Hematopoietic multipotent progenitor cell treated with erythropoietin and hydrocortisone succinate and interleukin-3 and kit ligand, for 15 days (in vitro differentiated cells): ENCODE measurements at places on chromosomes 1 and 21.

GRCh38 chr21:42395905-42396651 lies at the start of gene TMPRSS3:
TSS of gene TMPRSS3 (minus strand) at chr21:42396052. CDS start at chr21:42395417, 635 bp downstream.
- DNase-seq = no peak

- DNase-seq = no peak
These were observed 13.0 kb downstream of the GRHL3 start for GRCh38 chr1:24331961-24332673.

DNA sequence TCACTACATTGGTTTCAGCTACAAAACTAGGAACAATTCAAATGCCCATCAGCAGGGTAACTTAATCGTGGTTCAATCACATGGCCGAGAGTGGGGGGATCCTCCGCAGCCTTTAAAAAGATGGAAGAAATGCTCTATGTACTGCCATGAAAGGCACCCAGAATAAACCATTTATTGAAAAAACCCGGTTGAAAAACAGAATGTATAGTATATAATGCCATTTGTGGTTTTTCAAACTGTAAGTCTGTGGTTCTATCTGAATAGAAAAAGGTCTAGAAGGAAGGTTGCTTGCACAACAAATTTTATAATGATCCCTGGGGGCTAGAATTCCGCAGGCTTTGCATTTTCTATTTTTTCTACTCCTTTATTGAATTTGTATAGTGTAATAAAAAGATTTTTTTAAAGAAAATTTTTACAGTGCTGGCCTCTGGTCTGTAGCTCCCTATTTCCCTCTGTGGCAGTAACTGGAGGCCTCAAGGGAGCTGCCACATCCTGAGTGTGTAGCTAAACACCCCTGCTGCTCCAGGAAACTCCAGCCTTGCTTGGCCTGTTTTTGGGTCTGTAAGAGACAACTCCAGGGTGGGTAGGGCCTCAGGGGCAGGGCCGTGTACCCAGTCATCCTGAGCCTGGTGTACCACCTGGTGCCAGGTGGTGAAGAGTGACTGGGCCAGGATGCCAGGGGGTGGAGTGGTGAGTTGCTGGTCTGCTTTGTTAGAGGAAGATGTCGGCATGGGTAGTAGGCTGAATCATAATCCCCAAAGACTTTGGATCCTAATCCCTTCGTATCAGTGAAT lies 51.5 kb upstream of the EPS8L3 start:
- DNase-seq = no peak

GRCh38 chr1:106360252-106360651 lies 696.2 kb upstream of the PRMT6 start:
- no peak for DNase-seq

DNA sequence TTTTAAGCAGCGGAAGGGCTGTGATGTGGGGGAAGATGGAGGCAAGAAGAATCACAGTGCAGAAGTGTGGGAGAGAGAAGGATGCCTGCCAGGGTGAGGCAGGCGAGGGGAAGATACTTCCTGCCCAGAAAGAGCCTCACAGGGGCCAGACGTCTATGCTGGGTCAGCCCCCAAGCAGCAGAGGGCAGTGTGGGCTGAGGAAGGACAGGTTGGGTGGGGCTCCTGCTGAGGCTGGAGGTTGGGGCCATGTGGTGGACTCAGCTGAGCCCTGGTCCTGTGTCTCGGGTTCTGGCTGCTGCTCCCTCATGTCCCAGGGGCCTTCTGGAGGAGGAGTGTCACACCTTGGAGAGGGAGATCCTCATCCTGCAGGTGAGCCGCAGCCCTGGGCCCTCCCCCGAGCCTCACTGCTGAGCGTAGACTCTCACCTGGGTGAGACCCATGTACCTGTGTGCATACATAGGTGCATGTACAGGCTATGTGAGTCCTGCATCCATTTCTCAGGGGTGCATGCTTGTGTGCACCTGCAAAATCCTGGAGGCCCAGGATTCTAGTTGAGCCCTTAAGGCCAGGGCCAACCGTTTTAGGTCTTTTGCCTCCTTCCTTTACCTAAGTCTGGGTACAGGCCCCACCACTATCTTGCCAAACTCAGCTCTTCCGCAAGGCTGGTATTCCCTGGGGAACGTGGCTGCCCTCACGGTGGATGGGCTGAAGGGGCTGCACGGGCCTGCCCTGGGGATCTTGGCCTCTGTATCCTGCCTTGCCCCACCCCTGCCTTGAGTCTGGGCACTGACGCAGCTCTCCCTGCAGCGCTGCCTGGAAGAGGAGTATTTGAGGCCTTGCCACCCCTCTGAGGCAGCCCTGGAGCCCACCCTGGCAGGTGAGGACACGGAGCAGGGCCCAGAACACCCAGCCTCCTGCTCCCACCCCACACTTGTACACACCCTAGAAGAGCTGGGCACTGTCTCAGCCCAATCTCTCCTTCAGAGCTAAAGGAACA lies 3.7 kb downstream of the CCDC24 start:
- DNase-seq = peak; percentile 64

DNA sequence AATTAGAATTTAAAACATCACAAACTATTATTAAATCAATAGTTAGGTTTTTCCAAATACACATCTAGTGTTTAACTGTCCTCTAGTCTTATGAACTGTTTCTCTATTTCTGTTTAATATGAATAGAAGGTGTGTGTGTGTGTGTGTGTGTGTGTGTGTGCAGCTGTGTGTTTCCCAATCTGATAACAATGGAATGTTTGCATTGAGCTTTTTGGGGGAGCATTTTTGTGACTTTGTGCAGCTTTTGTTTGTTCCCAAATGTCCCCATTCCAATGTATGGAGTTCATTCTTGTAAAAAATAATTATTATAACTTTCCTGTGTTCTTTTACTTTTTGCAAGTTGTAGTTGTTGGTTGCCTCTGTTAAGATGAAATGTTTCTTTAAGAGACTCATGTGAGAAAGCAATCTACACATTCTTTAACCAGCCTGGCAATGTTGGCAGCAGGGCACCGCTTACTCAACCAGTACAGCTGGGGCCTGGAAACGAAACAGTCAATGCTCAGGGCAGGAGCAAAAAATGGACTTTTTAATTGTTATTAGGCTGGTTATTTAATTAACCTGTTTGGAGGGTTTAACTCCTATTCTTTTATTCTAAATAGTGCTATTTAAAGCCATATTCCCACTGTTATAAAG lies 354.3 kb downstream of the SRGAP2C start:
- no peak for DNase-seq

DNA sequence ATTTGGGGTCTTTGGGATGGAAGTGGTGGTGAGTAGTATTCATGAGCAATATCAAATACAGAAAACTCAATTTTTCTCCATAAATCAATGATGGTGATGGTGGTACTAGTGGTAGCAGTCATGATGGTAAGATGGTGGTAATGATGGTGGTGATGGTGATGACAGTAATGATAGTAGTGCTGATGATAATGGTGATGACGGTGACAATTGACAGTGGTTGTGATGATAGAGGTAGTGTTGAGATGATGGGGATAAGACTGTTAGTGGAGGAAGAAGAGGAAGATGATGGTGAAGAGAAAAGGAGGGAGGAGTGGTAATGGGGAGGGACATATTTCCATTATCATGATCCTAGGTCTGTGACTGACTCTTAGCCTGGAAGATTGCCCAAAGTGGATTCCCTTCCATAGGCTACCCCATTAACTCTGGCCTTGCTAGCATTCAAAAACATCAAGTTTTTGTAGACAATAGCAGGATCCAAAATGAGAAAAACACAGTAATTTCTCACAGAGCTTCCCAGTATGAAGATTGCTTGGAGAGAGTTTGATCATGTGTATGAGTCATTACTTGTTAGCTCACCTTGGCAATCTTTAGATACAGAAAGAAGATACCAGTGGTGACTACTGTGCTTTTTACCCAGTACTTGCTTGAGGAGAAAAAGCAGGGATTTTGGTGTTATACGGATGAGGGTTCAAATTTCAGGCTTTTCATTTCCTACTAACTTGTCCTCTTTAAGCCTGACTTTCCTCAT lies 93.9 kb downstream of the ATP1A1 start:
- DNase-seq = no peak

GRCh38 chr1:169072945-169073725 lies 33.4 kb upstream of the ATP1B1 start:
- DNase-seq = no peak

DNA sequence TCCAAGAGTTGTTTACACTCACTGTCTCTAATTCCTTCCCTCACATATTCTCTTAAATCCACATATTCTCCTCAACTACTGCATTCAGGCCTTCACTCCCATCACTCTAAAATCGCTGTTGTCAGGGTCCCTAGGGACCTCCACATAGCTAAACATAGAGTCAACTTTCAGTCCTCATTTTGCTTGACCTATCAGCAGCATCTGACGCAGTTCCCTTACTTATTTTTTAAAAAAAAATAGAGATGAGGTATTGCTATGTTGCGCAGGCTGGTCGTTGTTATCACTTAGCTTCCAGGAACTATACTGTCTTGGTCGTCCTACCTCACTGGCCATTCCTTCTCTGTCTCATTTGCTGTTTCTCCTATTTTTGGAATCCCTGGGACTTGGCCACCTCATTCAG lies 11.7 kb upstream of the PLEKHO1 start:
- DNase-seq = no peak

DNA sequence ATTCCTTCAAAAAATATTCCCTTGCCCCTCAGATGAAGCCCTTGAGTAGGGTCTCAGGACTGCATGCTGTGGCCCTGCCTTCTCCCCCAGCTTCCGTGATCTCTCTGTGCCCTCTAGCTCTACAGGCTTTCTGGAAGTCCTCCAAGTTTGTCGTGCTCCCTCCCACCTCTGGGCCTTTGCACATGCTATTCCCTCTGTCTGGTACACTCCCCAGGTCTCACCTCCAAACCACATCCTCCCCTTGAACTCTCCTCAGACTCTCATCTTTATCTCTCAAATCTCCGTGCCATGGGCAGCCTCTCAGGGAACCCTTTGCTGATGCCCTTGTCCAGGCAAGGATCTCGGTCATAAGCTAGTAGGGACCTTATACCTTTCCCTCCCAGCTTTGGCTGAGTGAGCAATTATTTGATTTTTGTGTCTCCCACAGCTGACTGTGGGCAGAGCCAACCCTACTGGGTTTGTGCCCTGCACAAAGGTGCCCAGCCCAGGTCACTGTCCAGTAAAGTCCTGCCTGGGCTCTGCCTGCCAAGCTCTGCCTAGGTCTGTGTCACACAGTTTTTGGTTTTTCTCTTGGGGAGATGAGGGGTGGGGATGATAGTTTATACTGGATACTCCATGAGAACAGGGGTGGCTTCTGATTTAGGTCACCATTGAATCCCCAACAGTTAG lies 188.1 kb downstream of the ZNF281 start:
- DNase-seq = no peak

- no peak for DNase-seq
These were observed 106.0 kb downstream of the NTNG1 start for GRCh38 chr1:107246775-107247345.

DNA sequence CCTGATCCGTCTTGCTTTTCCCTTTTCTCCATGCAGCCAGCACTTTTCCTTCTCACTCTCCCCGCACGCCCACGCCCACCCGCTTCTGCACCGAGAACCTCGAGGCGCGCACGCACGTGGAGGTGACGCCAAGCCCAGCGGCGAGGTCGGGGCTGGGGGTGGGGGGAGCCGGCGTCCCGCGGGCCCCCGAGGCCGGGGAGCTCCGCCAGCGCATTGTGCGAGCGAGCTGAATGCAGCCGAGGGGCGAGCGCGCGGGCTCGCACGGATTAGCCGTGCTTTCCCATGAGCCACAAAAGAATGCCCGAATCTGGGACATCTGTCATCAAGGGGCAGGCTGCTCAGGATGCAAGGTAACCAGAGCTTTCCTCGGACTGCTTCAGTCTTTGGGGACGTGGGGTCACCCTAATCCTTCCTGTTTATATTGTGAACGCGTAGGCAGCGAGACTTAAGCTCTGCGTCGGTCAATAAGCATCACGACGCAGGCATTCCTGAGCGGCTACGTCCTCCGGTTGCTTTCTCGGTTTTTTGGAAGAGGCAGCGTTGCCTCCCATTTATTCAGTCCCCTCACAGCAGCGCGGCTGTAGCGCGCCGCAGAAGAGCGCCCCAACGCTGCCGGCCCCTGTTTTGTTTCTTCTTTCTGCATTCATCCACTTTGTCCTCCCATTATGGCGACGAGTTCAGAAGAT lies 67.3 kb upstream of the AKT3 start:
- DNase-seq = no peak

- DNase-seq = no peak
These were observed 14.1 kb upstream of the ATP1A4 start for GRCh38 chr1:160137216-160137862.

- DNase-seq = no peak
These were observed 3.3 kb upstream of the ELAVL4 start for GRCh38 chr1:50105433-50105832.

DNA sequence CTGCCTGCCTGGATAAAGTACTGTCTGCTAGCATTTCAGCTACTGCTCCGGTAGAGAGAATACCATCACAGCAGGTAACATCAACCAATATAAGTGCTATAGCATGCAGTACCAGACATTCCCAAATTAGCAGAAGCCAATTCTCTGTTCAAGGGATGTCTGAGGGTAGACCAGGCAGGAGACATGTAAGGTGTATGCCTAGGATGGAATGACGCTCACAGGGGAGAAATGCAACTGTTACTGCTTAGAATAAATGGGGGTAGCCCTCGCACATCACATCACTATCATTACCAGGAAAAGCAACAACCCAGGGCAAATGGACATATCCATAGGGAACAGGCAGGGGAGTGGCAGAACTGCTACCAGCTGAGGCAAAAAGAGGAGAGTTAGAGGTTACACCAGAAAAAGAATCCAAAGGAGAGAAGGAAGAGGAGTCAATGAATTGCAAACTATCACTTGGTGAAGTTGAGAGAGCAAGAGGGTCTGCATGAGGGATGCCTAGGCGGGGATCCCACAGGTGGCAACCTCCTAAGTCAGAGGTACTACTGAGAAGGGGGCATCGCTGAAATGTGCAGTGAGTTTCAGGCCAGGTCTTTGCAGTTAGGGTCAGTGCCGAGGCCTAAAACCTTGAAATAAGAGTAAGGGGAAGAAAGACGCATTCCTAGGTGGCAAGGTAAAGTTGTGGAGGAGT lies 1.1 kb downstream of the UBE2Q1 start:
- no peak for DNase-seq

GRCh38 chr1:85471558-85471957 lies 6.6 kb upstream of the DDAH1 start:
- DNase-seq = no peak

- no peak for DNase-seq
These were observed 180.1 kb upstream of the PRMT6 start for GRCh38 chr1:106876384-106876783.

GRCh38 chr1:15850471-15851001 lies 3.0 kb downstream of the SPEN start:
- no peak for DNase-seq

- DNase-seq = no peak
These were observed 114.2 kb downstream of the ADGRL4 start for GRCh38 chr1:78892260-78892840.

DNA sequence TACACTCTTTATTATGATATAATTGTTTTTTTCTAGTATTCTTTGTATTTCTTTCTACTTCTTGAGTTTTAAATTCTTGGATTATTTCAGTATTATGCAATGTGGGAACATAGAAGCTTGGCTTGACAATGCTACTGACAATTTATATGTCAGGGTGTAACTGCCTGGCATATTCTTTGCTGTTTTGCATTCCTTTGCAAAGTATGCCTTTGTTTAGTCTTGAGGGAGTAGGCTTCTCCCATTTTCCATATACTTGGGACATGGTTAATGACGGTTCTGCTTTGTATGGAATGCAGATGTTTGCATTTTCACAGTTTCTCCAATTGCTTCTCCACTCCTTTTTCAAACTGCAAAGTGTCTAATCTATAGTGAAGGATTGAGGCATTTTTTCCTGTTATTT lies 109.8 kb downstream of the HMCN1 start:
- no peak for DNase-seq

GRCh38 chr1:26357121-26357602 lies 3.2 kb upstream of the CRYBG2 start:
- no peak for DNase-seq

- DNase-seq = no peak
These were observed 376.2 kb downstream of the KIF26B start for GRCh38 chr1:245530937-245531336.

GRCh38 chr1:90192408-90192807 lies 197.5 kb downstream of the ZNF326 start:
- DNase-seq = no peak
